ENCODE measurements at places on chromosomes 7 and 10. TPM values are rescaled to one million over a fixed set of nuclear protein-coding genes. Genes with fewer than 3 reads are reported as not detected.

Gene NCF1
- 2.2 TPM for polyA plus RNA-seq

Gene GIMAP2
- 5.4 TPM for polyA plus RNA-seq

- no peak for DNase-seq
These were observed 39.7 kb downstream of the HIPK2 start for GRCh38 chr7:139738101-139738489.

GRCh38 chr7:76074972-76075370, 27.1 kb downstream of the MDH2 start:
- no peak for DNase-seq

GRCh38 chr10:22733992-22734391, 19.6 kb upstream of the PIP4K2A start:
- no peak for DNase-seq

GRCh38 chr10:118383699-118384098, 41.6 kb upstream of the FAM204A start:
- no peak for DNase-seq

- DNase-seq: no peak
These were observed 24.6 kb downstream of the RAMP3 start for GRCh38 chr7:45181991-45182855.

DNA sequence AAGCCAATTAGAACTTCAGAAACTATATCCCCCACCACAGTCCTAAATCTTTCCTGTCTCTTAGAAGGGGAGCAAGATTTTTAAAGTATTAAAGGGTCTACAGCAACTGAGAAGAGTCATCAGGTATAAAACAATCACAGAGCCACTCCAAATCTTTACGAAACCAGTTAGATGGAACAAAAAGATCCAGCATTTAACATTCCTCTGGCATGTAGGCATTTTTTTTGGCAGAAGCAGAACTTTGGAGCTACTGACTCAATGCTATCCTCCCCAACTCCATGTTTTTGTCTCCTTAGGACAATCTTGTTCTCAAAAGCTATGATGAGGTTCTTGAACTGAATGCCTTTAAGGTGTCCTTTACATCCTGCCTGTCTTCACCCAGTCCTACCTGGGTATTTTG, 333.3 kb downstream of the PRPF18 start:
- DNase-seq: no peak

- no peak for DNase-seq
These were observed 1008.8 kb downstream of the KCNMA1 start for GRCh38 chr10:76628801-76629200.

DNA sequence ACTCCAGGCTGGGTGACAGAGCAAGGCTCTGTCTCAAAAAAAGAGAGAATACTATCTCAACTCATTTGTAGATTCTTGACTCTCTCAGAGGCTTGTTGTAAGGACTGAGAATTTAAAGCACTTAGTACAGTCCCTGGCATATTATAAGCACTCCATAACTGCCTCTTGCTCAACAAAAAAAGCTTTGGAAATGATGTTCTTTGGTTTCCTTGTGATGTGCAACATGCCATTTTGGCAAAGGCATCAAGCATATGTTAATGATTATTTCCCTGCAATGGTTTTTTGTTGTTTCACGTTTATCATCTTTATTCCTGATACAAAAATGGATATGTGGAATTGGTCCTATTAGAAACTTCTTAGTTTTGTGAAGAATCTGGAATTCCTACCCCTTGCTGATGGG, 15.7 kb downstream of the NOLC1 start:
- DNase-seq: no peak

DNA sequence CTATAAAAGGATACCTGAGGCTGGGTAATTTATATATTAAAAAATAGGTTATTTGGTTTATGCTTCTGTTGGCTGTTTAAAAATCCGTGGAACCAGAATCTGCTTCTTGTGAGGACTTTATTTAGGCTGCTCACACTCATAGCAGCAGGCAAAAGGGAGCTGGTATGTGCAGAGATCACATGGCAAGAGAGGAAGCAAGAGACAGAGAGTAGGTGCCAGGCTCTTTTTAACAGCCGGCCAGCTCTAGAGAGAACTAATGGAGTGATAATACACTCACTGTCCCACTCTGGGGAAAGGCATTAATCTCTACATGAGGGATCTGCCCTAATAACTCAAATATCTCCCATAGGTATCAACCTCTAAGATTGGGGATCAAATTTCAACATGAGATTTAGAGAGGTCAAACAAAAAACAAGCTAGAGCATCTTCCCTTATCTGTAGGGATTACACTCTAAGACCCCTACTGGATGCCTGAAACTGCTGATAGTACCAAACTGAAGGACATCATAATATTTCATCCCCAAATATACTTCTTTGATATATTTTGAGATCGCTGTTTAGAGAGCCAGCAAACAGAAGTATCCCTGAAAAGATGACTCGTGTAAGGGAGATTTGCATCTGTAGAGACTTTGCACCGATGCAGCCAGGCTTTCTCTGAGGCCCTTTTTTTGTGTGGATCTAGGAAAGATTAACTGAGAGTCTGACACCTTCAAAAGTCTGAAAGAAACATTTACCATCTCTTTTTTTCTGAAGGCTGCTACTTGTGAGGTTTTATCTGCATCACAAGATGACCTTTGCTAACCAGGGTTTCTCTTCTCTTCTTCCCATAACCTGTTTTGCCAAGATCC, 717.0 kb upstream of the MBL2 start:
- no peak for DNase-seq

DNA sequence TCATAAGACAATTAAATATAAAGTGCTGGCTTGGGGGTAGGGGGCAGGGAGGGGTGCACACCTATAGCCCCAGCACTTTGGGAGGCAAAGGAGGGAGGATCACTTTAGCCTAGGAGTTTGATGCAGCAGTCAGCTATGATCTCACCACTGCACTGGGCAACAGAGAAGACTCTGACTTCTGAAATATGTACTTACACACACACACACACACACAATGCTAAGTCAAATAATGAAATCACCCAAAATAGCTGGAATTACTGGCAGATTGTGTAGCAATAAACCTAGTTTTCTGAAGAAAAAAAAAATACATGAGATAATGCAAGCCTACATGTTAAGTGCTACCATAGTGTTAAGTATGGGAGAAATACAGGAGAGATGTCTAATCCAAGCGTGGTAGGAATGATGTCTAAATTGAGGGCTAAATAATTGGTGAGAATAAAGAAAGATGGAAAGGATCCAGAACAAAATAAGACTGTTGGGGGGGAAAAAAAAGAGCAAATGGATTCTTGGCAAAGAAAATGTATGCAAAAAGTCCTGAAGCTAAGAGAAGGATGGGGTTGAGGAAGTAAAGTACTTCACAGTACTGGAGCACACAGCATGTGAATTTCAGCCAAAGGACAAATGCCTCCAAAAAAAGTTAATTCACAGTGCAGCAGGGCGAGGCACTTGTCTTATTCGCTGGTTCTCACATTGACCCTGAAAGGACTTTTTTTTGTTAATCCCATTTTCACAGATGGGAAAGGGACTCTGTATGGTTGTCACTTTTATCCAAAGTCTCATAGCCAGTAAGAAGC, 73.9 kb downstream of the IGF2BP3 start:
- peak; percentile 31 for DNase-seq
